ENCODE measurements at places on chromosomes 1 and 21. TPM values are rescaled to one million over a fixed set of nuclear protein-coding genes. Genes with fewer than 3 reads are reported as not detected.

The TRPM2 gene
- total RNA-seq = 28.1 TPM

The NIBAN1 gene
- total RNA-seq = 10.3 TPM

The SLC2A5 gene
- total RNA-seq = not detected

The TEDDM1 gene
- not detected for total RNA-seq

The TSTD1 gene
- 116 TPM for total RNA-seq

The HEYL gene
- total RNA-seq = 8.8 TPM

The SCAF4 gene
- total RNA-seq = 31.1 TPM

The BCAN gene
- not detected for total RNA-seq

The ST7L gene
- 19.9 TPM for total RNA-seq

The KRTAP19-4 gene
- total RNA-seq = not detected

The NFASC gene
- 0.57 TPM for total RNA-seq

The LYPD8 gene
- not detected for total RNA-seq

The HOOK1 gene
- total RNA-seq = 30.9 TPM

GRCh38 chr1:88163187-88163586 is 520.9 kb upstream of the PKN2 start:
- no peaks in the 10 kb centered on the region for H3K36me3 ChIP-seq
- no peak overlapping the region for H3K27ac ChIP-seq
- no peaks in the 10 kb centered on the region for H3K4me1 ChIP-seq
- H3K27me3 ChIP-seq = no peaks in the 10 kb centered on the region

DNA sequence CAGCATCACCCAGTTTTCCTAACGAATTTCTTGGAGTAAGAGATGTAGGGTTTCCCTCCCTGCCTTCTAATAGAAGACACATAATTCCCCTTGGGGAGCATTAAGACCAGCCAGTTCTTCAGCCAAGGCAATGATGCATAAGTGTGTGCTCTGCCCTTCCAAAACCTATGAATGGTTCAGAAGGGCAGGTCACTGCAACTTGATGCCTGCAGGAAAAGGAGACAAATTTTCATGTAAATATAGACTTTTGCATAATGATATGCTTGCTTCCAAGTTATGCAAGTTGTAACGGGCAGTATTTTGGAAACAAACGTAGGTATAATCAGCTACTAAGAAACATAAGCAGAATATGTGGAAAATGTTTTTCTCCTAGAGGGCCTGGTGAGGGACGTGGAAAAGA is 31.6 kb downstream of the PTGS2 start:
- H3K27ac ChIP-seq = no peak overlapping the region
- no peak for DNase-seq
- H3K27me3 ChIP-seq = no peaks in the 10 kb centered on the region
- no peak overlapping the region for H3K4me3 ChIP-seq

DNA sequence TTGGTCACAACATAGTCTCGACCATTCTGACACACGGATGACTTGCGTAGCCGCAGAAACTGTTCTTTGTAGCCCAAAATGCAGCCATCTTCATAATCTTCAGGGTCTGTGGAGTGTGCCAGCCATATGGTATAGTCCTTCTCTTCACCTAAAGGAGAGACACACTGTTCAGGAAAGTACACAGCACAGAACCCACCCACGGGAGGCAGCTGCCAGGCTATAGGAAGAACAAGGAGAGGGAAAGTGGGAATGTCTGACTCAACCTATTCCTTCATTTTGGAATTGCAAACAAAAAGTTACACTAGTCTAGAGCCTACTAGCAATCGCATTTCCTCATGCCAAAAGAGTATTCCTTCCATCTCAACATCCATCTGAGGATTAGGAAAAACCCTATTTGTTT is 16.2 kb upstream of the MYBPHL start:
- no peak for DNase-seq
- H3K27ac ChIP-seq = no peak overlapping the region
- H3K4me3 ChIP-seq = no peak overlapping the region
- no peaks in the 10 kb centered on the region for H3K4me1 ChIP-seq
- H3K27me3 ChIP-seq = no peaks in the 10 kb centered on the region
- H3K36me3 ChIP-seq = peaks cover 2% of the 10 kb centered on the region

- no peak overlapping the region for H3K4me3 ChIP-seq
- no peaks in the 10 kb centered on the region for H3K4me1 ChIP-seq
- H3K27ac ChIP-seq = no peak overlapping the region
- no peaks in the 10 kb centered on the region for H3K27me3 ChIP-seq
- DNase-seq = no peak
These were observed 94.8 kb upstream of the PRMT6 start for GRCh38 chr1:106961646-106962045.

DNA sequence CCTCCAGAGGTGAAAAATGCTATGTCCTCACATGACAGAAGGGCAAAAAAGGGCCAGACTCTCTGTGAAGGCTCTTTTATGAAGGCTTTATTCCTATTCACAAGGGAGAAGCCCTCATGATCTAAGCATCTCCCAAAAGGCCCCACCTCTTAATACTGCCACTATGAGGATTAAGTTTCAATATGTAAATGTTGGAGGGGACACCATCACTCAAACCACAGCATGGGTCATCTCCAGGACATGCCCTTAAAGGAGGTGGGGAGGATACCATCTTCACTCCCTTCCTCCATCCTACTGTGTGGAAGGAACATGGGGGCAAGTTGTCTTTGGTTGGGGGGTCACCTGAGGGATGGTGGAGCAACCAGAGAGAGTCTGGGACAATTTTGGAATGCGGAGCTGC is 170.1 kb downstream of the TRIM33 start:
- no peak for DNase-seq
- no peaks in the 10 kb centered on the region for H3K27me3 ChIP-seq
- no peaks in the 10 kb centered on the region for H3K4me1 ChIP-seq
- H3K4me3 ChIP-seq = no peak overlapping the region
- no peaks in the 10 kb centered on the region for H3K36me3 ChIP-seq

GRCh38 chr1:244713332-244713731 is 60.4 kb downstream of the DESI2 start:
- no peak overlapping the region for H3K27ac ChIP-seq
- DNase-seq = no peak
- no peaks in the 10 kb centered on the region for H3K36me3 ChIP-seq
- no peaks in the 10 kb centered on the region for H3K27me3 ChIP-seq
- H3K4me1 ChIP-seq = no peaks in the 10 kb centered on the region
- H3K4me3 ChIP-seq = no peak overlapping the region

DNA sequence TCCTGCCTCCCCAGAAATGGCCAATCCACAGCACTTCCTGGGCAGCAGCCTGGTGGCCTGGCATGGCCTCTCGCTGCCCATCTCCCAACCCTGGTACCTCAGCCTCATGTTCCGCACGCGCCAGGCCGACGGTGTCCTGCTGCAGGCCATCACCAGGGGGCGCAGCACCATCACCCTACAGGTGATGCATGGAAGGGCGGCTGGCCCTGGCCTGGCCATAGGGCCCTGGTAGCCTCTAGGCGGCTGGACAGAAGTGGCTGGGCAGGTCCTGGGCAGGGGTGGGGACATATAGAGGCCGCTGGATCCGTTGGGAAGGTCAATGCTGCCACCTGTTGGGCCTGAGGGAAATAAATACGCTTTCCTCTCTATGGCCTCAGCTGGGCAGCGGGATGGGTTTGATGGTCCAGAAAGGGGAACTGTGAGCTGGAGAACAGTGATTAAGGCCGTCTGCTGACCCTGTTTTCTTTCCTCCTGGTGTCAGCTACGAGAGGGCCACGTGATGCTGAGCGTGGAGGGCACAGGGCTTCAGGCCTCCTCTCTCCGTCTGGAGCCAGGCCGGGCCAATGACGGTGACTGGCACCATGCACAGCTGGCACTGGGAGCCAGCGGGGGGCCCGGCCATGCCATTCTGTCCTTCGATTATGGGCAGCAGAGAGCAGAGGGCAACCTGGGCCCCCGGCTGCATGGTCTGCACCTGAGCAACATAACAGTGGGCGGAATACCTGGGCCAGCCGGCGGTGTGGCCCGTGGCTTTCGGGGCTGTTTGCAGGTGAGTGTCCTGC is 14.4 kb downstream of the CELSR2 start:
- peak overlapping the region; percentile 2 for H3K27ac ChIP-seq
- peak; percentile 88 for DNase-seq
- H3K4me1 ChIP-seq = peaks cover 9% of the 10 kb centered on the region

- H3K4me1 ChIP-seq = peaks cover 4% of the 10 kb centered on the region
- H3K27ac ChIP-seq = no peak overlapping the region
- H3K27me3 ChIP-seq = no peaks in the 10 kb centered on the region
- no peak overlapping the region for H3K4me3 ChIP-seq
These were observed 2.9 kb downstream of the BRINP3 start for GRCh38 chr1:190474650-190475211.

DNA sequence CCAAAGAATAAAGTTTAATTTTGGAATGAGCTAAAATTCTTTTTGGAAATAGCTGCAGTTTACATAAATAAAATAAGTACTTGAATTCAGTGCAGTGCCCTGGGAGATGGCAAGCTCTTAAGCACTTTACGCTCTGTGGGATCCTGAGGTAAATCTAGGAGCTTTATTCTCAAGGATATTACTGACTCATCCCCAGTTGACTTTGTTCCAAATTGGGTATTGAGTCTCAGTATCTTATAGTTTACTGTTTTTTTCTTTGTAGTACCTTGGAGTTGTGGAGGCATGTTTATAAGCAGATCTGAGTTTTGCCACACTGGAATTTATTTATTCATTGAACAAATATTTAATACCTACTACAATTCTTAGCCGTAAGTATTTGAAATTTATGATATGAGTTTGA is 27.4 kb upstream of the HRNR start:
- no peaks in the 10 kb centered on the region for H3K4me1 ChIP-seq
- H3K27me3 ChIP-seq = peaks cover 32% of the 10 kb centered on the region
- H3K27ac ChIP-seq = no peak overlapping the region
- no peaks in the 10 kb centered on the region for H3K36me3 ChIP-seq

- peaks cover 16% of the 10 kb centered on the region for H3K4me1 ChIP-seq
- H3K4me3 ChIP-seq = no peak overlapping the region
- H3K27me3 ChIP-seq = no peaks in the 10 kb centered on the region
- no peaks in the 10 kb centered on the region for H3K36me3 ChIP-seq
These were observed 13.4 kb downstream of the EYA3 start for GRCh38 chr1:28074892-28075511.

- H3K36me3 ChIP-seq = no peaks in the 10 kb centered on the region
- no peaks in the 10 kb centered on the region for H3K27me3 ChIP-seq
- no peaks in the 10 kb centered on the region for H3K4me1 ChIP-seq
These were observed 14.7 kb downstream of the TMEM53 start for GRCh38 chr1:44659566-44659965.

DNA sequence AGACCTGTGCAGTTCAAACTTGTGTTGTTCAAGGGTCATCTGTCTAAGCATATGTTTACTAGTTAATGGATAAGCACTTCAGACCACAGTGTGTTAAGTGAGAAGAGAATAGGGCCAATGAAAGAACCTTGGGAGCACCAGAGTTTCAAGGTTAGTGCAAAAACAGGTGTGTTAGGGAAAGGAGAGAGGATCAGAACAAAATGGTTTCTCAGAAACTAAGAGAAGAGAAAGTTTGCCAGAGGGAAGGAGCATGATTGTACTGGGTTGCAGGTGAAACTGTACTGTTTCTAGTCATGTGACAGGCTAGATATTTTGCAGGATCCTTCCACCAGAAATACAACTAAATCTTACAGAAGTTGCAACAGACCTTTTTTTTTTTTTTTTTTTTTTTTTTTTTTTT is 23.3 kb downstream of the RPRD2 start:
- no peaks in the 10 kb centered on the region for H3K36me3 ChIP-seq
- no peaks in the 10 kb centered on the region for H3K27me3 ChIP-seq
- H3K4me3 ChIP-seq = no peak overlapping the region
- no peak overlapping the region for H3K27ac ChIP-seq
- H3K4me1 ChIP-seq = no peaks in the 10 kb centered on the region

DNA sequence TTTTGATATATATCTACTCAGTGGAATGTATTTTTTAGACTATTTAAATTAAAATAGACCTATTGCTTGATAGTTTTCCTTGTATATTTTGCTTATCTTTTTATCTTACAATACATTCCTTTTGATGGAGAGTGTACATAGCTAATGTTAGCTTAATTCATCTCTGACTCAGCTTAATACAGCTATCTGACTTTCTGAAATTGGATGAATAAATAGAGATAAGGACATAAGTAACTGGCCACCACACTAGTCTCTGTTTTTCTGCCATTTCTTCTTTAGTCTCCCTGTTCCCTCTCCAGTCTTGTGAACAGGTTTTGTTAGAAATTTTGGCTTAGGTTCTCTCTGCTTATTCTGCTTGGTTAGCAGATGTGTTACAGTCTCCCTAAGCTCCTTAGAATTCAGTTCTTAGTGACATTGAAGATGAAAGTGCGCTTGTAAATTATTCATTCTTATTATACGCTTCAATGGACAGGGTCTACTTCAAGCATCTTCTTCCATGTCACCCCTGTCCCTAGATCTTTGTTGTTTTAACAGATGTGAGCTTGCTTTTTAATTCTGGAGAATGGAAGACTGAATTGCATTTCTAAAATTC is 59.6 kb downstream of the XPR1 start:
- H3K36me3 ChIP-seq = no peaks in the 10 kb centered on the region
- no peak overlapping the region for H3K27ac ChIP-seq
- no peak overlapping the region for H3K4me3 ChIP-seq
- DNase-seq = no peak
- no peaks in the 10 kb centered on the region for H3K4me1 ChIP-seq

GRCh38 chr1:32350785-32351398 is 11.4 kb downstream of the FAM229A start:
- no peaks in the 10 kb centered on the region for H3K27me3 ChIP-seq
- peak; percentile 61 for DNase-seq
- H3K4me3 ChIP-seq = peak overlapping the region; percentile 69
- H3K27ac ChIP-seq = peak overlapping the region; percentile 60
- H3K4me1 ChIP-seq = peaks cover 21% of the 10 kb centered on the region

- DNase-seq = no peak
- no peaks in the 10 kb centered on the region for H3K27me3 ChIP-seq
- no peaks in the 10 kb centered on the region for H3K4me1 ChIP-seq
- H3K4me3 ChIP-seq = no peak overlapping the region
These were observed 88.3 kb downstream of the COL24A1 start for GRCh38 chr1:86068271-86068721.

DNA sequence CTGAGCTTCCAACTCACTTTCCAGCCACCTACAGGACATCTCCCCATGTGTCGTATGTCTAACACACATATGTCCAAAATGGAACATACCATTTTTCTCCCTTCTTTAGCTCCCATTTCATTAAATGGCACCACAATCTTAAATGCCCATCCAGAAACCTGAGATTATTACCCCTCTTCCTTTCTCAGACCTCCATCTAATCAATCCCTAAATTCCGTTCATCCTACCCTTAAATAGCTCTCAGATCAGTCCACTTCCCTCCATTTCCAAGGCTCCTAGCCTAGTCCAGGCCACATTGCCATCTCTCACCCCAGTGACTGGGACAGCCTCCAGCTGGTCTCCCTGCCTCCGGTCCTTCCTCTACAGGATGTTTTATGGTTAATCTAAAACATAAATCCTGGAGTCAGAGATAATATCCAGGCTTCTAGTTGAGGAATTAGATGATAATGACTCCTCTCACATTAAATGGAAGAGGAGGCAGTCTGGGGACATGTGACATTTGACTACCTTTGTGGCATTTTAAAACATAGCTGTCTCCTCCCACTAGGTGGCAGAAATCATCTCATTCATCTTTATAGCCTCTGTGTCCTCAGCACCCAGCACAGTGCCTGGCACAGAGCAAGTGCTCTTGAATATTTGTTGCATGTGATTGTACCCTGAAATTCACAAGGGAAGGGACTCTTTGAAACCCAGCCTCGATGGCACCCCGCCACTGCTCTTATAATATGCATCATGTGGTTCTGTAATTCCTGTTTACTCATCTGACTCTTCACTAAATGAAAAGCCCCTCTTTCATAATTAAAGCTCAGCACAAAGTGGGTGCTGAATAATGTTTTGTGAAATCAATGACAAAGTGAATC is 102.3 kb downstream of the TMEM53 start:
- H3K4me3 ChIP-seq = no peak overlapping the region
- DNase-seq = no peak
